Glutamatergic neuron (in vitro differentiated cells): ENCODE measurements at places on chromosomes 16 and 17.

- DNase-seq = no peak
These were observed 13.6 kb upstream of the GGA2 start for GRCh38 chr16:23523876-23524385.

GRCh38 chr16:20749474-20749873 is 7.9 kb upstream of the THUMPD1 start:
- no peak for DNase-seq

- DNase-seq = no peak
These were observed 2.2 kb downstream of the GJC1 start for GRCh38 chr17:44827863-44828262.

DNA sequence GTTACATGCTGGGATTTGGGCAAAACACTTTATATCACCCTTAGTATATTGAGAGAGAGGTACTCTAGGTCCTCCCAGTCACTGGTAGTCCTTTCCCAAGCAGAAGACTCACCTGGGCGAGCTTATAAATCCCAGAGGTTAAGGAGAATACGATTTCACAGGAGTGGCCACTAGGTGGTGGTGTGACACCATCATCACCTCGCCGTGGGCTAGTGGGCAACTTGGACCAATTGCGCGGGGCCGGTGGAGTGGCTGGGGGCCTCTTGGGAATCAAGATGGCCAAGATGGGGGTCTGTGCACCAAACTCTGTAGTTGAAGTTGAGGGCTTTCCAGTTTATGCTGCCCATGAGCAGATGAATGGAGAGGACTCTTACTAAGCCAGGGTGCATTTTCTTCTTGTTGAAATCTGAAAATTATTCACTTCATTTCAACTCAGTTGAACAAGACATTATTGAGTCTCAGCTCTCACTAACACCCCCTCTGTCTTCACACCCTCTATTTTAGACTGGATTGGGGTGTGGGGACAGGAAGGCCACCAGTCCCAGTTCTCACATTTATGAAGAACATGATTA is 38.2 kb upstream of the PIRT start:
- peak; percentile 78 for DNase-seq

DNA sequence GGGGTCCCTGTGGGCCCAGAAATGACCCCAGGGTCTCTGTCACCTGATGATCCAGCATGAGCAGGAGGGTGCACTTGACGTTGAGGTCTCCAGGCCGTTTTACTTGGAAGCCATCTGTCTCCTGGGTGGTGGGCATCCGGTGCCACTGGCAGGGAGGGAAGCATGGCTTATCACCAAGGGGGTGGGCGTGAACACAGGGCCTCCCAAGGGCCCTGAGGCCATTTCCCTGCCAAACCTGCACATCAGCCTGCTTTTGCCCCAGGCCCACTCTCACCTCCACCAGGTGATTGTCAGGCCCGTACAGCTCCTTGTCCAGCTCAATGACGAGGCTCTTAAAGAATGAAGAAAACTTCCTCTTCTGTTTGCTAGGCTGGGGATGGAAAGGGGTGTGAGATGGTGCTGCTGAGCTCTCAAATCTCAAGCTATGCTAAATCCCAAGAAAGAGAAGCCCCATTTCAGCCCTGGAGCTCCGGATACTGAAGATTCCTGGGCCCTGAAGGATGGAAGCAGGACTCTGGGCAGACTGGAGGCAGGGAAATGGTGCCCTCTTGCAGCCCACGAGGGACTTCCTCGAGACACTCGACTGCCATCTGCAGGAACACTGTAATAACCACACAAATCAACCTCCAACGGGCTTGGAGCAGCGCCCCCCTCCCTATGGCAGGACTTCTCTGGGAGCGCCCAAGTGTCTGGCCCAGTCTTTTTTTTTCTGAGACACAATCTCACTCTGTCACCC is 7.1 kb upstream of the FTSJ3 start:
- DNase-seq = peak; percentile 59

DNA sequence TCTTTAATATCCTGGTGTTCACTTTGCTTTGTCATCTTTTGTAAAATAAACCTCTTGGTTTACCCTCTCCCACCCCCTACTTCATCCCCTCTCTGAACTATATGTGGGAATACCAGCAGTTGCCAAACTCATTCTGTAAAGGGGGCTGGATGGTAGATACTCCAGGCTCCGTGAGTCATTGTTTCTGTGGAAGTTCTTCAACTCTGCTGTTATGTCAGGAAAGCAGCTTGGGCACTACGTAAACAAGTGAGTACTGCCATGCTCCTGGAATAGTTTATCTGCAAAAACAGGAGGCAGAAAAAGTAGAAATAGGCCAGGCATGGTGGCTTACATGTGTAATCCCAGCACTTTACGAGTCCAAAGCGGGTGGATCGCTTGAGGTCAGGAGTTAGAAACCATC is 17.6 kb downstream of the MVP start:
- no peak for DNase-seq

GRCh38 chr17:8801135-8801840 is 2.1 kb upstream of the MFSD6L start:
- DNase-seq = no peak

DNA sequence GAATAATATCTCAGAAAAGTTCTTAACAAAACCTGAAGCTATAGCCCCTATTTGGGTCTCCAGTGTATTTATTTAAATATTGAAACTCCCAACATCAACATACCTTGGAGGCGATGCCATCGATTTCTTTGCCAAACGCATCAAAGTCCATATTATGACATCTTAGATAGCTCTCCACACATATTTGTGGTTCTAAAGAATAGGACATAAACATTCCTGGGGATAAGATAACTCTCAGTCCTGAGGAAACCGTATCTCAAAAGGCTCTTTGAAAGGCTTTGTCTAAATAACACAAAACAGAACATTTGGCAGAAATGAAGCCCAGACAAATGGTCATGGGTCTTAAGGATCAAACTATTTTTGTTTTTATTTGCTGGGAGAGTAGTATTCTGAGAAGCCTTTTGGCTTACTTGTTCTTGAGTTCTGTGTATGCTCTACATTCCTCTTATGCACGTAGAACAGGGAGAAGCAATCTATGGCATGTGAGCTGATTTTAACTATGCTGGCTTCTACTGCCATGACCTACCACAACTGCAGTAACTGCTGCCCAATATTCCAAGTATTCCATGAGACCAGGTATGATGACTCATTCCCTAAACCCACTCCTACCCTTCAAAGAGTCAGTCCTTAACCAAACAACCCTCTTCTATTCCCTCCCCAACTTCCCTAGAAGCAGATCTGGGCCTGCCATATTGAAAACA is 279.0 kb upstream of the ZFHX3 start:
- no peak for DNase-seq

GRCh38 chr17:36864827-36865430 is 72.3 kb upstream of the LHX1 start:
- DNase-seq = no peak

DNA sequence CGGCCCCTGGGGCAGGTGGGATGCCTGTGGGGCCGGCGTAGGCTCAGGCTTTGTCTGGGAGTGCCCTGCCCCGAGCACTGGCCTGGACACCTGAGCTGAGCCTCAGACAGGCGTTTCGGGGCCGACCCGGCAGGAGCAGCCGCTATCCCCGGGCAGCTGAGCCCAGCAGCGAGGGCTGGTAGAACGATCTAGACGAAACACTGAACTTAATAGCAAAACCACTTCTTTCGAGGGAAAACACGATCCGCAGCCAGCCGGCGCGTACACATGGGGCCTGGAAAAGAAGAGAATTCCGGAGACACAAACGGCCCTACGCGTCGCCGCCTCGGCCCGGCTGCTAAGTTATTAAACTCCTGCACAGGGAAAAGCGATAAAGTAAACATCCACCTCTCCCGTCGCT is 22.0 kb upstream of the SSTR5 start:
- DNase-seq = no peak
